GM20000 (cell line): ENCODE measurements at places on chromosomes 1 and 21.

GRCh38 chr1:113975211-113975895, 3.9 kb upstream of the OLFML3 start:
- DNase-seq, result no peak

- DNase-seq, result no peak
Measured at GRCh38 chr1:169107603-169108208, 1.2 kb downstream of the ATP1B1 start.

DNA sequence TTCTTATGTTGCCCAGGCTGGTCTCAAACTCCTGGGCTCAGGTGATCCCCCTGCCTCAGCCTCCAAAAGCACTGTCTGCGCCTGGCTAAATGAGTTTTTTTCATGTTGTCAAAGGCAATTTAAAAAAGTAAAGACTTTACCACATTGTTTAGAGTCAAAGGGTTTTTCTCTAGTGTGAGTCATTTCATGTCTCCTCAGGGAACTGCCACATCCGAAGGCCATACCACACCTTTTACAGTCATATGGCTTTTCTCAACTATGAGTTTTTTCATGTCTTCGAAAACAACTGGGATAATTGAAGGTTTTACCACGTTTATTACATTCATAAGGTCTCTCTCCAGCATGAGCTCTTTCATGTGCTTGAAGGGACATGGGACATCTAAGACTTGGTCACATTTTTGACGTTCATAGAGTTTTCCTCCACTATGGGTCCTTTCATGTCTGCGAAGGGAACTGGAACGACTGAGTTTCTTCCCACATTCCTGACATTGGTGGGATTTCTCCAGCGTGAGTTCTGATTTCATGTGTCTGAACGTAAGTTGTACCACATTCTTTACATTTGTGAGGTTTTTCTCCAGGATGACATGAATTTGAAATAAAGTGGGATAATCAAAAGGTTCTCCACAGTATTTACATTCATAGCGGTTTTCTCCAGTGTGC, 65.6 kb downstream of the UCHL5 start:
- DNase-seq, result no peak

GRCh38 chr21:37552496-37553029, 186.0 kb downstream of the DYRK1A start:
- no peak for DNase-seq

GRCh38 chr21:35925497-35925896, 134.8 kb downstream of the SETD4 start:
- DNase-seq, result no peak

DNA sequence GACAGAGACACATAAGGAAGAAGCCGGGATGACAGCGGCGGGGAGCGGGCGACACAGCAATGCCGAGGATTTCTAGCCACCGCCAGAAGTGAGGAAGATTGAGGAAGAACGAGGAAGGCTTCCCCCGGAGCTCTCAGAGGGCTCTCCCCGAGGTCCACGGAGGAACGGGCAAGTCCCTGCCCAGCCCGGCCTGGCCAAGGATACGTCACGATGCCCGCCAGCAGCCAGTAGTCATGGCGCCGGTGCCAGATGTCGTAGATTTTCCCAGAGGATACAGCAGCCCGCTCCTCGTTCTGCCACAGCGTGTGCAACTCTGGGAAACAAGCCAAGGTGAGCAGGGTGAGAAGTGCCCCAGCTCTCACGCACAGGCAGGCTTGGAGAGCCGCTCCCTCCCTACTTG, 65.9 kb downstream of the KCNAB2 start:
- no peak for DNase-seq

GRCh38 chr1:168098534-168099320, 38.0 kb downstream of the GPR161 start:
- DNase-seq, result no peak

DNA sequence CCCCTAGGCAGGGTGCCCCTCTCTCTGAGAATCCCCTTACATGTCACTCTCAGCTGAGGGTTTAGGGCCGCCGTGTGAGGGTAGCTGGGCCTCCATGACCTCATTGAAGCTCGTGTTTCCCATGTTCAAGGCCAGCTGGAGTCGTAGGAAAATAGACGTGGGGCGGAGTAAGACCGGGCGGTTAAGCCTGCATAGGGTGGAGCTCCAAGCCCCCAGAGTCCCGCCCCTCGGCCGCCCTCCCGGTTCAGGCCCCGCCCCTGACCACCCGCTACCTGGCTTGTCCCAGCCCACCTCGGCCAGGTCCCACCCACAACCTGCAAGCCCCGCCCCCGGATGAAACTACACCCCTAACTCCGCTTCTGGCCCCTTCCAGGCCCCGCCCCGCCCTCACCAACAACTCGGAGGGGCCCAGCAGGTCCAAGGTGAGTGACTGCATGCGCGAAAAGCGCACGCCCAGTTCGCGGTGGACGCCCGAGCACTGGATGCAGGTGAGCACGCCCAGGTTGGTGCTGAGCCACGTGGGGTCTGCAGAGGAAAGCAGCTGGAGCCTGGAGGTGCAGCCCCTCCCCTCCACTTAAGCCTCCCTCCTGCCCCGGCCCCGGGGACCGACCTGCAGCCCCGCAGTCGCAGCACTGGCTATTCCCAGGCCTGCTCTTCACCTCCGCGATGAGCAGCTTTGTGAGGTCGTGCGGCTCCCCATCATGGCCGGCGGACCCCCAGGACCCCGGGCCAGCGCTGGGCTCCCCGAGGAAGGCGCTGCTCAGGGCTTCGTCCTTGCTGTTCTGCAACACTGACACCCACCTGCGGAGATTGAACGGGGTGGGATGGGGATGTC, 12.2 kb upstream of the TCEA3 start:
- DNase-seq, result no peak
